ENCODE measurements at places on chromosomes 3 and 15. TPM values are rescaled to one million over a fixed set of nuclear protein-coding genes. Genes with fewer than 3 reads are reported as not detected.

CHRFAM7A gene
- not detected for polyA plus RNA-seq

RBPMS2 gene
- polyA plus RNA-seq: 0.14 TPM

TNNC1 gene
- polyA plus RNA-seq: not detected

FGF7 gene
- not detected for polyA plus RNA-seq

TMEM212 gene
- not detected for polyA plus RNA-seq

P2RY12 gene
- polyA plus RNA-seq: 1.7 TPM

HYAL3 gene
- polyA plus RNA-seq: 5.3 TPM

LYZL4 gene
- polyA plus RNA-seq: not detected

ALDH1L1 gene
- not detected for polyA plus RNA-seq

ZIC4 gene
- not detected for polyA plus RNA-seq

TLR9 gene
- 10.4 TPM for polyA plus RNA-seq

ATP1B3 gene
- polyA plus RNA-seq: 73.4 TPM

NR2E3 gene
- polyA plus RNA-seq: 0.78 TPM
